Left forelimb (tissue), 1 donor: ENCODE measurements at places on chromosomes 1 and 21.
A peak's percentile ranks its signal among the peaks of the same experiment; 100 is the strongest.

DNA sequence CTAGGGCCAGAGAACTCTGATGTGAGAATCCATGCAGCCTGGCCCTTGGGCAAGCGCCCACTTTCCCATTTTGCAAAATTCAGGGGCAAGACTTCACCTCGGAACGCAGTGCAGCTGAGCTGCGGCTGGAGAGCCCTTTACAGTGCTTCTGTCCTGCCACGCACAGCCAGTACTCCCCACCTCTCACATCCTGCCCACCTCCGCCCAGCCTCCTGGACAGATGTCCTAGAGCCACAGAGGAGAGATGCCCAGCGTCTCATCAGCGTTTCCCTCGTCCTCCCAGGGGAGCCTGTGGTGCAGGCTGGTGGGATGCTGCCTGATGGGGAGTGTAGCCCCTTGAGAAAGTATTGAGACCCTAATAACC, 29.6 kb downstream of the RUNX3 start:
- DNase-seq = peak; percentile 47

DNA sequence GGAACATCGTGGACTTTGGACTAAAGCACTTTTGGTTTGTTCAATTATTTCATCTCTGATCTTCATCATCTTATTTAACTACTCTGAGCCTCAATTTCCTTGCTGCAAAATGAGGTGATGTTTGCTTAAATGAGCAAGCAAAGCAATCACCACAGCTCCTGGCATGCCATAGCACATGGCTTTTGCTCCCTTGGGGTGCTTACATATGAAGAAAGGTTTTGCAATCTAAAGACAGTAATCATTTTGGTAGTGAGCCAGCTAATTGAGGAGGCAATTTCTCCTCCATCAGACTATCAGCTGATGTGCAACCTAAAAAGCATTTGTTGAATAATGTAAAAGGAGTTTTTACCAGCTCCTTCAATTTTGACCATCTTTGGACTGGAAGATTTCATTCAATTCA, 68.8 kb upstream of the KCNJ15 start:
- DNase-seq = no peak

GRCh38 chr1:33328817-33329216, 7.9 kb upstream of the A3GALT2 start:
- no peak for DNase-seq

DNA sequence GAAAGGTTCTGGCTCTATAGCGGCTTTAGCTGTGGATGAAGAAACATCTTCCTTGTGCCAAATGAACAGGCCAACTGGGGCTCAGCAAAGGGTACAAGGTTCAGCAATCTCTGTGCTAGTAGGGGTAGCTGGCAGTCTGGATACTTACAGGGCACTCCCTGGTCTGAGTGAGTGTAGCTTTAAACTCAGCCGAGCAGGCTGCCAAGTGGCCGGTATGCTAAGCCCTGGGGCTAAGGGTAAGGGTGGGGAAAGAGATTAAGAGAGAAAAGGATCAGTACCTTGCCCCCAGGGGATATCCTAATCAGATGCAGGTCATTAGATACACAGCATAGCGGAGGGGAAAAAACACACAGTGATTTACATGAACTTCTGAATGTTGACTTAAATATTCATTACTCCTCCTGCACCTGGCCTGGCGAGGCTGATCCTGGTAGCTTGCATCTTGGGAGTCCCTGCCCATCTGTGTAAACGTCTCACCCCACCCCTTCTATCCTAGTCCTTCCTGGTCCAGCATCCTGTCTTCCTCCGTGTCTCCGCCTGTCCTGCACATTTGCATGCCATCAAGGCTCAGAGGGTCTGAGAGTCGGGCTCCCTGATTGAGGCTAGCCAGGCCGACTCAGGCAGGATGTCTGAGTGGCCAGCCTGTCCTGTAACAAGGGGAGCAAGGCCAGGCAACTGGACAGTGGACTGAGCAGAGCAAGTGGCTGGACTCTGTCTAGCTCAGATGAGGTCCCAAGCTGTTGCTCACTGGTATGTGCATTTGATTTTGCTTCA, 39.5 kb upstream of the CNTN2 start:
- DNase-seq = no peak

- no peak for DNase-seq
These were observed 60.8 kb upstream of the KCNJ15 start for GRCh38 chr21:38196036-38196435.

DNA sequence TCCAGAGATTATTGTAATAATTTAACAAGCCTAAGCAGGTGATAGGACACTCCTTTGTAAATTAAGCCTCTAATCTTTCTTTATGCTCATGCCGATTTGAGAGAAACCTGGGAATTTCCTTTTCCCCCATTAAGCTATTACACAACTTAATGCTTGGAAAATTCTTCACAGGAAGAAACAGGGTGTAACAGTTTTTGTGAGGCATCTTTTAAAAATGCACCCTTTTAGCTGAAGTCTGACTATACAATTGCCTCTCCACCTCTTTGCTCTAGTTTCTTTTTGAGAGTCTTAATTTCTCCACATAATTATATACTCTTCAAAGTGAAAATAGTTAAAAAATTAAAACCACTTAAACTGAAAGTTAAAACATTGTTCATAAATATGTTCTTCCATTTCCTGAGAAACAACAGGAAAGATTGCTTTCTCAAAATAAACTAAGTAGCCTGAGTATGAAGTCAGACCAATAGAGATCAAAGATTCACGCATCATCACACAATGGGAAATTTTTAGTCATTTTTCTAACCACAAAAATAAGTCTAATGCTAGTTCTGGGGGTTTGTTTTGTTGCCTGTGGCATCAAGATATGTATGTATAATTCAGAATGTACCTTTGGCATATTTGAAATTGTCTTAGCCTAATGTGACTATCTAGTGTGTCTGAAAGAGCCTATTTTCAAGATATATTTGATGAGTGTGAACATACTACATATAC, 34.7 kb downstream of the LRRC8D start:
- DNase-seq = no peak

DNA sequence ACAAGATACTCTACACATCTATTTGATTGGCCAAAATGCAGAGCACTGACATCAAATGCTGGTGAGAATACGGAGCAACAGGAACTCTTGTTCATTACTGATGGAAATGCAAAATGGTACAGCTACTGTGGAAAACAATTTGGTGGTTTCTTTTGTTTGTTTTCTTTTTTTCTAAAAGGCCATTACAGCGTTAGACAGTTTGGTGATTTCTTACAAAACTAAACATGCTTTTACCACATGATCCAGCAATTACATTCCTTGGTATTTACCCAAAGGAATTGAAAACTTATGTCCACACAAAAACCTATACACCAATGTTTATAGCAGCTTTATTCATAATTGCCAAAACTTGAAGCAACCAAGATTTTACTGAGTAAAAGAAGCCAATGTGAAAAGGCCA, 66.4 kb upstream of the FBXO28 start:
- DNase-seq = no peak

- DNase-seq = no peak
These were observed 24.3 kb upstream of the SLC30A1 start for GRCh38 chr1:211603191-211603701.

DNA sequence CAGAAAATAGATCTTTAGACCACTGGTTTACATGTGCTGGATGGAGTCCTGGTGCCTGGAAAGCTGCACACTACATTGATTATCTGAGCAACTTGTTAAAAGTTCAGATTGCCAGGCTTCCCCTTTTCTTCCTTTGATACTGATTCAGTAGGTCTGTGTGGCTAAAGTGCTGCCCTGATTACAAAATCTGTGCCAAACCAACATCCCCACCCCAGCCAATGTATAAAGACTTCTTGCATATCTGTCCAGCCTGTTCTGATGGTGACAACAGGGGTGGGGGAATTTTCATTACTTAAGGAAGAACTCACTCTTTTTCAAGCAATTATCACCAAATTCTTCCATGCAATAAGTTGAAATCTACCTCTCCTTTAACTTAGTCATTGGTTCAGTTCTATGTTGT, 135.5 kb downstream of the TNFSF18 start:
- DNase-seq = no peak

DNA sequence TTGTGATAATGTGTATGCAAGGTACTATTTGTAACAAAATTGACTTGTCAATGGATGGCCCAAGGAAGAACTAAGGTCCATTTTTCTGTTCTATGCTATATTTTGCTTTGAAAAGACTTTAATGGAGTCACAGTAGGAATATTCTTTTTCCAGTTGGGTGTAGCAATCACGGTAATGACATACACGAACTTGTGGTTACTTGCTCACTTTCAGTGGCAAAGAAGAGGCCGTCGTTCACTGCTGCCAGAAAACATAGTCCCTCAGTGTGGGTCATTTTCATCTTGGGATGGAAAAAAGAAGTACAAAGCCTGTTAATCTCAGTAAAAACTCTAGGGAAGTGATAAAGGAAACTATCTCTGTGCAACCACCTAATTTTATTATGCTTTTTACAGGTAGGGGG, 47.8 kb upstream of the LAMC2 start:
- DNase-seq = no peak

DNA sequence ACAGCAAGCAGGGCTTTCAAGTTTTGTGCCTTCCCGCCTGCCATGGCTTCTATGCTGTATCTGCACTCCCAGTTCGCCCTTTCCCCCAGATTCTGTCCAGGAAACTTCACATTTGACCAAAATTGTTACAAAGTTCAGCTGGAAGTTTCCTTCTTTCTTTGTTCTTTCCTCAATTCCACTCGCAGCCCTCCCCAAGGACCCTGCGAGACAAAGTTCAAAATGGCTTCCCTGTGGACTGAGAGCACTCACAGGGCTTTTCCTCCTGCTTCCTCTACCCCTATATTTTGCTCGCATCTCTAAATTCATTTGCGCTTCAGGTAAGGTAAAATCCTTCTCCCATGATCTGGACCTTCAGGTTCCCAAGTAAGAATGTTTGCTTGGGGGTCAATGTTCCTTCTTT, 1348.4 kb upstream of the B3GALT2 start:
- no peak for DNase-seq

DNA sequence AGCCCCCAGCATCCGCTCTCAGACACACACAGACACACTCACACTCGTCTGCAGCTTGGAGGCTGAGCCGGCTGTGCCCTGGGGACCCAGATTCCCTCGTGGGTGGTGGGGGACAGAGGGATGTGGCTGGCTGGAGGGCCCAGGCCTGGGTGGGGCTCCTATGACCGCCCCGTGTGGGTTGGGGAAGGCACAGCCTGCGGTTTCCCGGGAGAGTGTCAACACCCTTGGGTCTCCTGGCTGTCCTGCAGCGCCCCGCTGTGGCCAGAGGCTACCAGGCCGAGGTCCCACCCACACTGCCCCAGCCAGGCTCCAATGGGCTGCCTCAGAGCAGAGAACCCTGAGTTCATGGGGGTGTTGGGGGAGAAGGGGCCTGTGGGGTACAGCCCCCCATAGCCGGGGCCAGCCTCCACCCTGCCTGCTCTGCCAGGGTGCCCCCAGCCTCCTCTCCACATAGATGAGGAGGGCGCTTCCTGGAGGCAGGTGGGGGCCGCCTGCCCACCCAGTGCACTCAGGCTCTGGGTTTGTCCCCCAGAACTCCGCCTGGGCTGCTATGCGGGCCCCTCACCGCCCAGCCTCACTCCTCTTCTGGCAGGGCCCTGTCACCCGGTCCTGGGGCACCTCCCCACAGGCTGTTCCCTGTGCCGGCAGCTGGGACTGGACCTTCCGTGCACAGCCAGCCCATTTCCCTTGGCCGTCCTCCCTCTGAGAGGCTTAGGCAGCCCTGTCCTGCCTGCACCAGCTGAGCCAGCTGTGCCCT, at the start of gene TTC34:
Gene TTC34, minus strand, starts transcription at position 159 of the 757 bp plus-strand sequence. CDS start 866 bp downstream, outside the sequence.
- DNase-seq = no peak

DNA sequence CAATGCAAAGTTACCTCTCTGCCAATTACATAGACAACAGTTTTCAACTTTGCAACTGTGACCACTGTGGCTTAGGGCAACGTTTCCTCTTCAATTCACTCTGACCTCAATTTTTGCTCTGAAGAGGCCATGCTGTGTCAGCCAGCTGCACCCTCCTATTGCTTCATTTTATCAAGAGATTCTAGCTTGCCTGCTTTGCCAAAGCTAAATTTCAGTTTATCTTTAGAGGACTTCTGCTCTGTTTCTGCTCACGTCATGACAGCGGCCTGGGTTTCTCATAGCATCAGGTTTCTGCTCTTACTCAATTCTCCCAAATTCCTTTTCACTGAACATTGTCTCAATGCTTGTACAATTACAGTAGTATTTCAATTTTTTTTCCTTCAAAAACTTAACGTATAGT, 154.6 kb downstream of the PLA2G4A start:
- DNase-seq = no peak

GRCh38 chr1:164726235-164726634, 167.3 kb downstream of the PBX1 start:
- DNase-seq = no peak

DNA sequence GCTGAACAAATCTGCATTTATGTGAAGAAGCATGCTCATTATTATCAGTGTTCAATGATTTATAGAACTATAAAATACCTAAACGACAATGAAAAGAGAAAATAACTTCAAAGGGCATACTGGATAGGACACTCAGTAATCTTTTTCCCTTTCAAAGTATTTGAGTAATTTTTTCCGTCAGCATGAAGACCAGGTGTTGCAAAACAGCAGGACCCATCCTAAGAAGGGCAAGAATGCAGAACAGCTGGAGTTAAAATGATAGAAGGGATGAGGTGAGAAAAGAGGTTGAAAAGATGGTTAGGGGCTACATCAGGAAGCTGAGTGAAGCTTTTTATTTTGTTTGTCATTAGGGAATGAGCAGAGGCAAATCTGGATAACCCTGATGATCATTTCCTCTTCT, 7.1 kb upstream of the RGS18 start:
- no peak for DNase-seq

GRCh38 chr1:74763807-74764206, 30.9 kb downstream of the TYW3 start:
- no peak for DNase-seq
